ENCODE measurements at places on chromosomes 5 and 9.
A peak's percentile ranks its signal among the peaks of the same experiment; 100 is the strongest.

DNA sequence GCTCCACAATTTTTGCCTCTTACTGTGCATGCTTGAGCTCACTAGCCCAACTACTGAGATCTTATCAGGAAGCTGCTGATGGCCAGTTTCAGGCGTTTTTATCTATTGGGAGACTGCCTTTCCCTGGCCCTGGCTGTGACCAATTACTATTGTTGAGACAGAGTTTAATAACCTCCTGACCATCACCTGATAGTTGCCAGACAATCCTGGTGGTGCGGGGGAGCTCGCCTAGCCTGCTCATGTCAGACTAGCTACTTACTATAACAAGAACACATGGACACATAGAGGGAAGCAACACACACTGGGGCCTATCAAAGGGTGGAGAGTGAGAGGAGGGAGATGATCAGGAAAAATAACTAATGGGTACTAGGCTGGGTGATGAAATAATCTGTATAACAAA is 13.0 kb upstream of the OXCT1 start:
- no peak for DNase-seq

GRCh38 chr9:81083067-81083466 is 606.3 kb downstream of the TLE1 start:
- no peak for DNase-seq

DNA sequence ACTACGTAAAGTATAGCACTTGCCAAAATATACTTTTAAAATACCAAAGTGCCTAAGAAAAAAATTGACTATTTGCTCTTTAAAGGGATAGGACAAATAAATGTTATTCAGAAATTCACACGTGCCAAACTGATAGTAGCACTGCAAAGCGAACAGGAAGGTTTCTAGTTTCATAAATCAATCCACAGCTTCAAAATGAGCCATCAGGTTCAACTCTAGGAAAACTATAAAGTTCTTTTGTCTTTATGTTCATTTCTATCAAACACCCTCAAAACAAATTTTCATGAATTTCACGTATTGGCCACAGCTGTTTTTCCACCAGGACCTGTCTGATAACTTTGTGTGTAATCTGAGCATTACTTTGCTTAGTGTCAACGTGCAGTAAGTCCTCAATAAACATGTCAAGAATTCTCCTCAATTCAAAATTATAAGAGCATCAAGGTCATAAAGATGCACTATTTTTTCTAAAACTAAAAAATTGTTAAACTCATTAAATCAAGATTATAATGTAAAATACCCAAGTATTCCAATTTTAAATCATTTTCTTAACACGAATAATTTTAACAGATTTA is 3.0 kb downstream of the RNF130 start:
- no peak for DNase-seq

GRCh38 chr9:19913151-19913550 is 124.3 kb upstream of the SLC24A2 start:
- DNase-seq: no peak

GRCh38 chr5:37803487-37803886 is 36.4 kb downstream of the GDNF start:
- DNase-seq: no peak

DNA sequence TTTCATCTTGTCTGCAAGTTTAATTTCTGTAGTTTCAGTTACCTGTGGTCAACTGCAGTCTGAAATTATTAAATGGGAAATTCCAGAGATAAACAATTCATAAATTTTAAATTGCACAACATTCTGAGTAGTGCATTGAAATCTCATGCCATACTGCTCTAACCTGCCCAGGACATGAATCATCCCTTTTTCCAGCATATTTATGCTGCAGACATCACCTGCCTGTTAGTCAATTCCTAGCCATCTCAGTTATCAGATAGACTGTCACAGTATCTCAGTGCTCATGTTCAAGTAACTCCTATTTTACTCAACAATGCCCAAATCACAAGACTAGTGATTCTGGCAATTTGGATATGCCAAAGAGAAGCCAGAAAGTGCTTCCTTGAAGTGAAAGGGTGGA is 223.0 kb upstream of the GRIA1 start:
- DNase-seq: no peak

GRCh38 chr9:134136118-134136995 is 475 bp downstream of the WDR5 start:
- no peak for DNase-seq

DNA sequence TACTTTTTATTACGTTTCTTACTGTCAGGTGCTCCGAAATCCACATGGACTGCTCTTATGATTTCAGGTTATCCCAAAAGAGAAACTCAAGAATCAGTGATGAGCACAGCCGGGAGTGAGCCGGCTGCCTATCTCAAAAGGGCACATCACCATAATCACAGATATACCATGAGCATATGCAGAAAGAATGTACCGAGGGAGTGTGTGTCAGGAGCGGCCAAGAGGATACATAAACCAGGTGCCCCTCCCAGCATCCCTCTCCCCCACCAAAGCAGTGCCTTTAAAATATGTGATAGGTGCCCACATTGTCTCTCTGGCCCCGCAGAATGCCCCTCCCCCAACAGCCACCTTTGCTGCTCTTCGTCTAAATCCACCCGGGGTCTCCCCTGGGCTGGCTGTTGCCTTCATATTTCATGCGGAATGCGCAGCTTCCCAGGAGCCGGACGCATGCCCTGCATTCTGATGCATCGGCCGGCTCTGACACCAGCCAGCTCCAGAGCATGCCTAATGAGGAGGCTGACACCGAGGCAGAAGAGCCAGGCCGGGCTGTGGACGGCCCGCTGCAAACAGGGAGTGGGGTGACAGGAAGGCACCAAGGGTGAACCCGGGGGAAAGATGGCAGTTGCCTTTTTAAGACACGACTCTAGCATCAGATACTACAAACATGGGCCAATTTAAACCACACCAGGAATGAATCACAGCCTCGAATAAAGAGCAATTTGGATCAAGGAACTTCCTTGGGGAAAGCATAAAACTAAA is 652.3 kb downstream of the BNC2 start:
- DNase-seq: no peak

DNA sequence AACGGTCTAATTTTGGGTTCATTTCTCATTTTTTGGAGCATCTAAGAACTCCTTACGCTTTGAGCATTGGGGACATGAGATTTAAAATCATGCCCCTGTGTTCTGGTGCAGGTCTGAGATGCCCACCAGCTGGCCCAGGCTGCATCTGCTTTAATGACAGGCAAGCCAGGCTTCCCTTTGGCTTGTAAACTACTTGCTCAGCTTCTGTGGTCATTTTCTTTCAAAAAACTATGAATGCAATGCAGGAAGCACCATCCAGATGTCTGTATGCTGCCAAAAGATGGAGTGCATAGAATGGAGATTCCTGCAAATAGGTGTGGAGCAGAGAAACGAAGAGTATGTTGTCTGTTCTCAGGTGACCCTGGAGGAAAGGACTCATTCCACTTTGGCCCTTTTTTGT is 399.9 kb upstream of the ADAMTSL1 start:
- DNase-seq: no peak

DNA sequence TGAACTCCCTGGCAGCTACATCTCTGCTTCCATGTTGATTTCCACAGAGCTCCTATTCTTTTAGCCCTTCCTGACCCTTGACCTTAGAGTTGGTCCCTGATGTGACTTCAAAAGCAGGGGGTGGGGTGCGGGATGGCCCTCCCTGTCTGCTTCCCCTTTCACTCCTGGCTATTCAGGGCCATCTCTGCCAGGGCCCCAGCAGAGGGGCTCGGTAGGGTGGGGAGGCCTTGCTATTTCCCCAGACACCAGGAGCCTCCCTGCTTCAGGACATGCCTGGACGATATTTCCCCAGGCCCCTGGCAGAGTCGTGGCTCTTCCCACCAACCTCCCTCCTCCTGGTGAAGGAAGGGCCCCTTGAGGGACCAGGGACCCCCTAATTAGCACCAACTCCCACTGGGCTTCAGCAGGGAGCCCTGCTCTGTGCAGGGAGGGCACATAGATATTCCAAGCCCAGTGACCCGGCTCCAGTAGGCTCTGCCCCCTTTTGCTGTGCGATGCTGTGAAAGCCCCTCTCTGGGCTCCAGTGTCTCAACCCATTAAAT is 17.3 kb downstream of the CORO2A start:
- no peak for DNase-seq

GRCh38 chr9:98787766-98788335 is 8.5 kb downstream of the ANKS6 start:
- no peak for DNase-seq

DNA sequence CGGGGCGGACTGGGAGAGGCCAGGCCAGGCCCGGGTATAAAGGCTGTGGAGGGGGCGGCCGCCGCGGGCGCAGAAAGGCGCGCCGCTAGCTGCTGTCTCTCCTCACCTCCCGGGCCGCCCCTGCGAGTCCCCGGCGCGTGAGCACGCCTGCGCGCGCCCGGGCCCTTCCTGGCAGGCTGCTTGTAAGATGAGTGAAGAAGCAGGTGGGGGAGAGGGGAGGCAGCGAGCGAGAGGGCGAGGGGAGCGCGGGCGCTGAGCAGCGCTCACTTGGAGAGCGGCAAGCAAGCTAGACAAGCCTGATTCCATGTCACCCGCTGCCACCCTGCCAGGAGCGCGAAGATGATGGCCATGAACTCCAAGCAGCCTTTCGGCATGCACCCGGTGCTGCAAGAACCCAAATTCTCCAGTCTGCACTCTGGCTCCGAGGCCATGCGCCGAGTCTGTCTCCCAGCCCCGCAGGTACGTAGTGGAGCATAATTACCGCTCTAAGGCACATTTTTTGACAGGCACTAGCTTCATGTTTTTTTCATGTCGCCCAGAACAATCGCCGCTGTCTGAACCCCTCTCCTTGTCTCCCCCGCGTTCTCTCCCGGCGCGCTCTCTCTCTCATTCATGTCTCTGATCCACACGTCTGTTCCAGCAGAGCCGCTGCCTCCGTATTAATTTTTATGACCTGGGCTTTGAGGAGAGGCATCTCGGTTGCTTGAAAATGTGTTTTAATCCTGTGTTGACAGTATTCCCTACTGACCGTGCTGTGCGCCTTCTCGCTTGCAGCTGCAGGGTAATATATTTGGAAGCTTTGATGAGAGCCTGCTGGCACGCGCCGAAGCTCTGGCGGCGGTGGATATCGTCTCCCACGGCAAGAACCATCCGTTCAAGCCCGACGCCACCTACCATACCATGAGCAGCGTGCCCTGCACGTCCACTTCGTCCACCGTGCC is at the start of gene POU4F3:
Gene POU4F3, plus strand, starts transcription at position 66 of the 941 bp plus-strand sequence. Its CDS starts 274 bp downstream, at position 340.
- no peak for DNase-seq

DNA sequence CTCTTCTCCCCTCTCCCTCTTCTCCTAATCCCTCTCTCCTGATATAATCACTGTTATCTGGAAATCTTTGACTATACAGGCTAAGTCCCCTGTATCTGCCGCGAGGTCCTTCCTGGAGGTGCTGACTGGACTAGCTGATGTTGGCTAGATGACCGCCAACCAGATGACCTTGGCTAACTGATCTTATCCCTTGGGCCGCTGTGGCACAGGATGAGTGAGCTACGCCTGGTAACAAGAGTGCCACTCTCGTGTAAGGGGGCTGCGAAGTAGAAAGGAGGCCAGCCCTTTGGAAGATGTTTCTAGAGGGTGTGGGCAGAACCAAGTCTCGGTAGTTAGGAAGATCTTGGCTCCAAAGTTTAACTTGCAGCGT is 345 bp upstream of the PRRC1 start:
- DNase-seq: no peak

DNA sequence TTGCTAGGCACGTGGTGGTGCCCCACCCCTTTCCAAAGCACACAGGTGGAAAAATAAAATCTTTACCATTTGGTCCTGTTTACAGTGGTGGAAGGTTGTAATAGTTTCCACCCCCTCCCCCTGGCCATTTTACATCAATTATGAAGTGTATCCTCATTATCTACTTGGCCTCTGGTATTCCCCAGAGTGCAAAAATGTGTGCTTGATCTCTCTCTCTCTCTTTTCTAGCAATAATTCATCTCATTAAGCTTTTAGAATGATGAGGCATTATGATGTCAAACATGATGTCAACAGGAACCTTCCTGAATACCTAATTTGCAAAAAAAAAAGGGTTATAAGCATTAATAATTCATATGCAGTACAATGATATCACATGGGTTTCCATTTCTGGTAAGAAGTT is 3.1 kb downstream of the PDE8B start:
- DNase-seq: no peak

- DNase-seq: no peak
Observed at GRCh38 chr5:26518065-26518464, 520.3 kb downstream of the CDH9 start.

DNA sequence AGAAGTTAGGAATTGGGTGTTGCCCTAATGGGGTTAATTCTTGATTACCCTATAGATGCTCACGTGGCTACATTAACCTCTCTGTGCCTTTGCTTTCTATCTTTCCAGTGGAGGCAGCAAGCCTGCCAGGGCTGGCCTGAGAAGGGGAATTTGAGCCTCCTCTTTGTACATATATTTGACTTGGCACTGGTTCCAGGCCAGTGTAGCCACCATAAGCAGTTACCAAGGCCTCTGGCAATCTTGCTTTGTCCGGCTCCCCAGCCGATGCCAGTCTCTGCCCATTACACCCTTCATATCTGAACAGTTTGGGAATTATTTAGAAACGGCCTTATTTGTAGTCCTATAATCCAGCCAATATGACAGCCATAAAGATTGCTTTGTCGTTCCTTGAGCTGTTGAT is 58.6 kb upstream of the PPARGC1B start:
- DNase-seq: no peak

DNA sequence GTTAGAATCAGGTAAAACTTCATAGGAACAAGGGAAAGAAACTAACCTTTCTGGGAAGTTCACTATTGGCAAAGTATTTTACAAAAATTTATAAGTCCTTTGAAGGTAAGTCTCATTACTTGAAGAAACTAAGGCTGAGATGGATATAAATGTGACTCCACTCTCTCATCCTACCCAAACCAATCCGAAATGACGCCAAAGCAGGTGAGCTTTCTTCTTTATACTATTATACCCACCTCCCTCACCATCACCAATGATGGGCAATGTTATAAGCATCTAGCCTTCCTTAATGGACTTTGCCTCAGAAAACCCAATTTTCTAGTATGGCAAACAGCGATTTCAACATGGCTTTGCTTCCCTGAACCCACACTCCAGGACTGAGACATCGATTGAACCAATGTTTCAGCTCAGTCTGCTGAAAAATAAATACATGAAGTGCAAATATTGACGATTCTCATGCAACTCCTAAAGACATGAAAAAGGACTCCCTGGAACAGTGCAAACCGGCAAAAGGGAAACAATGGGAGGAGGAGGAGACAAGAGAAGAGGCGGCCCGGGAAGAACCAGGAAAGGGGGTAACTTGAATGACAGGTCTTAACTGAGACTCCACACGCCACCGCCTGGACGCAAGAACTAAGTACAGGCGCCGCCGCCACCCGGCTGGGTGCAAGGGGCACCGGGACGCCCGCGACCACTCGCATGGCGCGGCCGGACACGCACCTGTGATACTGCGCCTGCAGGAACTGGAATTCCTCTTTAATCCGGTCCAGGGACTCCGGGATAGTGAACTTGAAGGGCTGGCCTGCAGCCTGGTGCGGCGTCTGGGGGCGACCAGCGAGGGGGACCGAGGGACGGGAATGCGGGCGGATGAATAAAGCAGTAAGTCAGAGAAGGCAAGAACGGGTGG is 2.5 kb downstream of the TLE1 start:
- DNase-seq: peak; percentile 80

DNA sequence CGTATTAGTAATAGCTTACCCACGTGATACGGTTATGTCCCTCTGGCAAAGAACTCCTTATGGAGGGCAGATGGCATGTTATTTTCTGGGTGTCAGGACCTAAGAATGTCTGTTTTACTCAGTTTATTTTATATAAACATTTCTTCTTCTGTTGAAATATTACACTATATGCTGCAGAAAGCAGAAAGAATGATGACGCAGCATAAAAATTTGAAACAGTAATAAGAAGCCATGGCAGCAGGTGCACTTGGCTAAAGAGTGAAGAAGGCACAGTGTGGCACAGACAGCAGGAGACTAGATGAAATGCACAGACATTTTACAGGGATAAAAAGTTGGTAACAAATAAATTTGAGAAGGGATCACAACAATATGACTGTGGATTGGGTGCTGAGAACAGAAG is 46.3 kb upstream of the CDH10 start:
- DNase-seq: no peak

Measured in left renal cortex interstitium (tissue), 4 donors.